Immature natural killer cell (primary cell): ENCODE measurements at places on chromosomes 4 and X.

- no peak for DNase-seq
Measured at GRCh38 chrX:148372925-148373324, 127.5 kb upstream of the AFF2 start.

DNA sequence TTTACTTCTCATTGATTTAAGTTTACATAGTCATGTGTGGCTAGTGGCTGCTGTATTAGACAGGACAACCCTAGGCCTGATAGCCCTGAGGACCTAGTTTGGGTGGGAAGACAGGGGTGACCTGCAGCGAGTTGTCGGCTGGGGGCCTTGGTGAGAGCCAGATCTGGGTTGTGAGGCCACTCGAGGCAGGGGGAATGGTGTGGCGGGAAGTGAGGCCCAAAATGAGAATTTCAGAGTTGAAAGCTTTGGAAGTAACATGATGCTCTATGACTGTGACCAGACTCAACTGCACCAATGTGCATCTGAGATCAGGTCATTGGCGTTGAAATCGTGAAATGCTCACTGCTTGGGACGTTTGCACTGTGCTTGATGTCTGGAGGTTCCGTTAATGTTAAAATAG, 72.9 kb downstream of the TBL1X start:
- DNase-seq: no peak

GRCh38 chr4:148747721-148748268, 305.6 kb upstream of the NR3C2 start:
- no peak for DNase-seq

DNA sequence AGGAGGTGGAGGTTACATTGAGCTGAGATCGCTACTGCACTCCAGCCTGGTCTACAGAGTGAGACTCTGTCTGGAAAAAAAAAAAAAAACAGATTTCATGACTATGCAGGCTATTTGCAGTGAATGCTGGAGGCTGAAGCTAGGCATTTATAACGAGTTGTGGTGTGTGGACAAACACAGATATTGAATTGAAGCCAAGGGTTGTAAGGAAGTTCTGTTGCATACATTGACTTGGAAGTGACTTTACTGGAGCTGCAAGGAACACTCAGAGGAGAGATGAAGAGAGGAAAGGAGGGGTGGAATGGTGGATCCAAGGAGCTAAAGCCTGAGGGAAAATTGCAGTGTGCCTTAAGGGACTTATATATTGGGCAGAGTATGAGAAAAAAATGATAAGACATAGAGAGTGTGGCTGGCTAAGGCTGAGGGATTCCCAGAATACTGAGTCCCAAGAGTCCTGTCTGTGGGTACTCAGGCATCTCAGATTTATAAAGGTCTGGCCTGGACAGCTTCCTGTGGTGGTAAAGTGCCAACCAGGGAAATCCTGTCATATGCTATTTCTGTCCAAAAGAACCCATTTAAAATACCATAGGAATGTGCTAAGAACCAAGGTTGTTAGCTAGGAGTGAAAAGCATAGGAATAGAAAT, 87.8 kb upstream of the GUCY1A1 start:
- DNase-seq: no peak

- DNase-seq: no peak
Measured at GRCh38 chrX:29083823-29084222, 496.6 kb downstream of the IL1RAPL1 start.

GRCh38 chr4:184444215-184444952, 30.0 kb downstream of the IRF2 start:
- DNase-seq: no peak

DNA sequence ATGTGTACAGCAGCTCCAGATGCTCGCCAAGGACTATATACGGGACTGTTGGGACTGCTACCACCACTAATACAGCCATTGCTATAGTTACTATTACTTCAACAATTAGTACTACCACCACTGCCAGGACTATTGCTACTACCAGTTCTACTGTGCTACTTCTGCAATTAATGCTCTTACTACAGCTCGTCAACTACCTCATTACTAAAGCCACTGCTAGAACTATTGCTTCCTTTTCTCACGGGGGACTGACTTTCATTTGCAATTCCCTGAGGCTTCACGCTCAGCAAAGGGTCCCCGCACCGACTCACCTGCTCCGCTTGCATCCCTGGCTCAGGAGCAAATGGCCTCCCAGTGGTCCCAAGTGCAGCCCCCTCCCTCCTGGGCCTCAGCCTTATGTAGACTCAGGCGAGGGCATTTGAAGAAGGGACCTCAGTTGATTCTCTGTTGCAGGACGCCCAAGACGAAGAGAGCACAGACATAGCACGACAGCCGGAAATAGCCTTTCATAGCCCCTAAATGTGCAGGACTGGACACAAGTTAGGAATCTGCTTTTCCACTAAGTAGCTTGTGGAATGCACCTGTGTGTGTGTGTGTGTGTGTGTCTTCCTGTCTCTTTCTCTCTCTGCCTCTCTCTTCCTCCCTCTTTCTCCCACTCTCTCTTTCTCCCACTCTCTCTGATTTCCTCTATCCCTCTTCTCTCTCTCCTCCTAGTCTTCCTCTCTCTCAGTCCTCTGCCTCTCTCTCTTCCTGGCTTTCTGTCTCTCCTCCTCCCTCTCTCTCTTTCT, 294.8 kb downstream of the ASMT start:
- no peak for DNase-seq

- DNase-seq: no peak
Measured at GRCh38 chr4:3280466-3280865, 12.4 kb upstream of the RGS12 start.

GRCh38 chr4:7536876-7537275, 102.1 kb upstream of the PSAPL1 start:
- DNase-seq: no peak

DNA sequence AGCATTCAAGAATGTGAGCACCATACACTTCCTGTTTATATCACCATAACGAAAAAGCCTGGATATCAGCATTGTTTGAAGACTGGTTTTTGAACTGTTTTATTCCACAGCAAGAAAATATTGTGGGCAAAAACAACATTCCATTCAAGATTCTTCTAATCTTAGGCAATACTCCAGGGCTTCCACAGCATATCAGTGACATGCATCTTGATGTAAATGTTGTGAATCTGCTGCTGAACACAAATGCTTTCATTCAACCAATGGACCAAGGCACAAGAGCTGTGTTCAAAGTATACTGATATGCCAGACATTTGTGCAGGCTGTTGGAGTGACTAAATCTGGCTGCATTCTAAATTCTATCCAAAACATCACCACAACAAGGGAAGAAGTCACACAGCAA, 260.1 kb upstream of the ETNPPL start:
- no peak for DNase-seq

DNA sequence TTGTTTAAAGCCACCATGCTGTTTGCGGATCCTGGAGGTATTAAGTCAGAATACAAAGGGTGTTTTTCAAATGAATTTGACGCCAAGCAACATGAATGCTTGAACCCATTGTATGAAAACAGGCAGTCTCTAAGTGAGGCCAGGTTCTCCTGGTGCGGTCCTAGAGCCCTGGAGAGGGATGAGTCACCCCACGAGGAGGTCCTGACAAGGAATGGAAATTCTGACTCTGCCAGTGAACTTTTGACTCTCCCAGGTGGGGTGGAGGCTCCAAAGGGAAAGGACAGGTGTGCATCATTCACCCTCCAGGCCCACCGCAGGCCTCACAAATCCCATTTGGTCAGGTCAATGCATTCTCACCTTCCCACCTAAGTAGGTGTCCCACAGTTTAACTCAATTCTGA, 1.5 kb downstream of the TRIM2 start:
- DNase-seq: no peak

DNA sequence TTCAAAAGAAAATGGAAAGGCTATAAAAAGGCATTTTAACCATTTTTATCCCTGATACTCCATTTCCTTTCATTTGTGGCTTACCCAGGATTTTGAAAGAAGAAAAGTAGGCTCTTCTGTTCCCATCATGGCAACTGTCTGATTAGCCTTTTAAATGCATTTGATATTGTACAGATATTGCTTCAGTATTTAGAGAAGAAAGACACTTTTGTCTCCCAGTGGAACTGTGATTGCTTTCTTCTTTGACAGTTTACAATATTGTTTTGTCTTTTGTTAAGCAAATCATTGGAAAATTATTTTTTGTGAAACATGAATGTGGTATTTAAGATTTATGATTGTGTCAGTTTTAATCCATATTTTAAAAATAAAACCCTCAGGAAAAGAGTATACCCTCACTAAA, 297.4 kb upstream of the TACR3 start:
- DNase-seq: no peak

DNA sequence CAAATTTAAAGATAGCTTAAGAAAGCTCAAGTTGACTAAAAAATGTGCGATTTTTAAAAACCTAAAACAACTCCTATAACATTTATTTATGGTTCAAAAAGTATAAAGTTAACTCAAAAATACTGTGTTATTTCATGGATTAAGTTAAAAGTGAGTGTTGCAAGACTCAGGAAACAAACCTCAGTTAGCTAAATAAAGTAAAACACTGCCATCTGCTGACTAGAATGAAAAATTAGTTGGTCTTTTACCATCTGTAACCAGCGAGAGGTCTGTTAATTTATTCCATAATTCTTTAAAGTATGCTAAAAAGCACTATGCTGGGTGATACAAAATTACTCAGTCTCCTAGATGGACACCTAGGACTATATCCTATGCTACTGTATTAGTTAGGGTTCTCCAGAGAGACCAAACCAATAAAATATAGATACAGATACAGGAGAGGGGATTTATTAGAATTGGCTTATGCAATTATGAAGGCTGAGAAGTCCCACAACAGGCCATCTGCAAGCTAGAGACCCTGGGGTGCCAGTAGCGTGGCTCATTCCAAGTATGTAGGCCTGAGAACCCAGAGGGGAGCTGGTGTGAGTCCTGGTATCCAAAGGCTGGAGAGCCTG, 4.9 kb upstream of the WDFY3 start:
- DNase-seq: no peak

DNA sequence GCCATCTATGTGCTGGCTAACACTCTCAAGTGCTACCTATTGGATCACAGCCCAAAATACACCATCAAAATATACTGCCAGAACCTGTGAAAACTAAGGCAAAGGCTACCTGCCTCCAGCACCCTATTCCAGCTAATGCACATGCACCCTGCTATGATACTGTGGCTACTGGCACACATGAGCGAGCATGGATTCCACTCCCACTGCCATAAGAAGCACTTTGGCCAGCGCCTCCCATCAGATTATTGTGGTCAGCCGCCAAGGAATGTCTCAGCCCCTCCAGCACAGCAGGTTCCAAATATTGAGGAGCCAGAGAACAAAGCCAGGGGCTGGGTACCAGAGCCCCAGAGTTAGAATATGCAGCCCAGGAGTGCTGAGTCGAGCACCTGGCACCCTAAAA, 32.5 kb upstream of the TMPRSS11F start:
- no peak for DNase-seq

GRCh38 chrX:63349307-63349706, 1.8 kb downstream of the SPIN4 start:
- no peak for DNase-seq

GRCh38 chrX:99384594-99385374, 1025.3 kb downstream of the PCDH19 start:
- DNase-seq: no peak

GRCh38 chr4:48962636-48963035, 23.4 kb upstream of the CWH43 start:
- no peak for DNase-seq

- DNase-seq: no peak
Measured at GRCh38 chrX:1273896-1274295, 5.3 kb downstream of the CSF2RA start.

DNA sequence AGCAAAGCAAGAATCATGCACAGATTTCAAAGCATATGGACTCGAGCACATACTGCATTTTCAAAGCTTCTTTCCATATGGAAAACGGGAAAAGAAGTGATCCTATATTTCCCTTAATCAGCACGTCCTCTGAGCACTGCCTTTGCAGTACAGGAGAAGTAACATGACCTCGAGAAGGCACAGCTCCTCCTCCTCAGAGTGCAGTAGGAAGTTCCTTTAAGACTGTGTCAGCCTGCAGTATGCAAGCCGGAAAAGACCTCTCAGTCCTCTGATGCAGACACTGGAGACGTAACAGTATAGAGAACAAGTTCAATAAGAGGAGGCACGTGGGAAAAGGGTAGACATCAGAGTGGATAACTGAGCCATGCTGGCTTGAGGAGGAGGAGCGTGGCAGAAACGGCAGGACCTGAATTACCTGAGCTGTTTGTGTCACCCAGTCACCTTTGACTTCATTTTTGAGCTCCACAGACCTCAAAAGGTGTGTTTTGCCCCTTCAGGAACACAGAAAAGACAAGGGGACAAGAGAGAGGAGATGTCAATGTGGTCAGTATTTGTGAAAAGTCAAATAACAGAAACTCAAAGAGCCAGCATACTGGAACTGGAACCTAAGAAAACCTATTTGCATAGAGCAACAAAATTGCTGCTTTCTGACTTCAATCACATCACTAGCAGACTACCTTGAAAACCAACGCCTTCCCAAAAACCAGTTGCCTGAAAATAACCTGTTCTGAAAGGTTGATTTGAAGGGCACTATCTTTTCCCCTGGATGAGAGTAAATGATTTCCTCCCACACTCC, 20.8 kb downstream of the IRF2 start:
- DNase-seq: peak; percentile 33

DNA sequence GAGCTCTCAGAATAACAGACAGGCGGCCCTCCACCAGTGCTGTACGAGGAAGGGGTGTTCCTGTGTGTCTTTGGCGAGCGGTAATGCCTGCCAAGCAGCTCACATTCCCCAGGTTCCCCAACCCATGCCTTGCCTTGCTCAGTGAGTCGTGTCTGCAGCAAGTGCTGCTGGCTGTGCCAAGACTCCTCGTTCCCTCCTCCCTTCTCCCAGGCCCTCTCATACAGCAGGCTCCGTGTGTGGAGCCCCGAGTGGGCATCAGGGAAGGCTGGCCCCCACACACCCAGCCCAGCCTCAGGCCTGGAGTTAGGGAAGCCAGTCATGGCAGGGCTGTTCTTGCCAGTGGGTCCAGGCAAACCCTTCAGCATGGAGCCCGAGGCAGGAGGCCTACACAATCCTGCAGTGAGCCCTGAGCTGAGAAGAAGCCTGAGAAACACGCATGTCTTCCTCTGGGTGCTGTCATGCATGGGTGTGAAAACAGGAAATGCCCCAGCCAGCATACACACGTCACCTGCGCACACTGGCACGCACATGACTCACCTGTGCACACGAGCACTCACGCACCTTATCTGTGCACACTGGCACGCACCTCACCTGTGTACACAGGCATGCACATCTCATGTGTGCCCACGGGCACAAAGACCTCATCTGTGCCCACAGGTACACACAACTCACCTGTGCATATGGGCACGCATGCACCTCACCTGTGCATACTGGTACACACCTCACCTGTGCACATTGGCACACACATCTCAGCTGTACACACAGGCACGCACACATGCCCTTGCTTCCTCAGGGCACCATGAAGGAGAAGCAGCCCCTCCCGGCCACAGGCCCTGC, 238.7 kb downstream of the DHRSX start:
- no peak for DNase-seq

- DNase-seq: no peak
Measured at GRCh38 chr4:41632481-41633073, 94.6 kb downstream of the LIMCH1 start.

GRCh38 chr4:176238157-176238610, 30.8 kb downstream of the ASB5 start:
- DNase-seq: no peak

DNA sequence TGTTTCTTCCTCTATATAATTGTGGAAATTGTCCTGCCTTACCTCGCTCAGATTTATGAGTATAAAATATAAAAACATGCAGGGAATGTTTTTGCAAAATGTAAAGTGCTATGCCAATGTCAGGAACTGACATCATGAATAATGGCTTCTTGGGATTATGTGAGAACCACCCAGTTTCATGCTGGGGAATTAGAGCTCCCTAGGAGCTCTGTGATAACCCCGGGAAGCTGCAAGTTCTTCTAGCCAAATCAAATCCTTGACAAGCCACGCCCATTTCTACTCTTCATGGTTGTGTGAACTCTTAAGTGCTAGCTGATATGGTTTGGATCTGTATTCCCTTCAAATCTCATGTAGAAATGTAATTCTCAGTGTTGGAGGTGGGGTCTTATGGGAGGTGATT, 85.9 kb upstream of the PAK3 start:
- no peak for DNase-seq
